GDM1 (cell line): ENCODE measurements at places on chromosomes 7 and 10.

DNA sequence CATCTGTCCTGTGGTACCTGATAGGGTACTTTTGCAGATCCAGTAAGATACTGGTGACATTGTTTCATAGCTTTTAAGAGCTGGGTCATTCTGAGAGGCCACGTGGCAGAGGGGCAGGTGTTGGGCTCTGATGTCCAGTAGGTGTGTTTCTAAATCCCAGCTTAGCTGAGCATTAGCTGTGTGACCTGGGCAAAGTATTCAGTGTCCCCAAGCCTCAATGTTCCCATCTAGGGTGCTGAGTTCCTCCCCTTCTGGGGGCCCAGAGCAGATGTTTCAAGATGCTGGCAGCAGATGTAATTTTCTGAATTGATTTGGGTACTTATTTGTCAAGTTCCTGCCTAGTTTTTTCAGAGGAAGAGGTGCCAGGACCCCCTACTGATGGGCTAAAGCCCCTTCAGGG lies 52.9 kb downstream of the NEURL1 start:
- DNase-seq: no peak

DNA sequence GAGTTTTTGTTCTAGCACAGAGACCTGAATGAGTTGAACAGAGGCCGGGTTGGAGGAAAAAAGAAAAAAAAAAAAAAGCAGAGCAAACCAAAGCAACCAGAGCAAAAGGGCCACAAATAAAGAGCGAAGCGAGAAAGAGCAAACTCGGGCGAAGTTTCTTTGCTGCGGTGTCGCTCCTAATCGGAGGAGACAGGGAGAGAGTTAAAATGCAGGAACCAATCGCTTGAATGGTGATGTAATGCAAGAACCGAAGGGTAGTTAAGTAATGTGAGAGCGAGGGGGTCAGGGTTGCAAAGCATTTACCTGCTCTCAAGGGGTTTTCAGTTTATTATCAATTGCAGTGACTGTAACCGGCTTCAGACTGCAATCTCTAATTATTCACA lies 271.7 kb downstream of the TRIL start:
- DNase-seq: no peak

DNA sequence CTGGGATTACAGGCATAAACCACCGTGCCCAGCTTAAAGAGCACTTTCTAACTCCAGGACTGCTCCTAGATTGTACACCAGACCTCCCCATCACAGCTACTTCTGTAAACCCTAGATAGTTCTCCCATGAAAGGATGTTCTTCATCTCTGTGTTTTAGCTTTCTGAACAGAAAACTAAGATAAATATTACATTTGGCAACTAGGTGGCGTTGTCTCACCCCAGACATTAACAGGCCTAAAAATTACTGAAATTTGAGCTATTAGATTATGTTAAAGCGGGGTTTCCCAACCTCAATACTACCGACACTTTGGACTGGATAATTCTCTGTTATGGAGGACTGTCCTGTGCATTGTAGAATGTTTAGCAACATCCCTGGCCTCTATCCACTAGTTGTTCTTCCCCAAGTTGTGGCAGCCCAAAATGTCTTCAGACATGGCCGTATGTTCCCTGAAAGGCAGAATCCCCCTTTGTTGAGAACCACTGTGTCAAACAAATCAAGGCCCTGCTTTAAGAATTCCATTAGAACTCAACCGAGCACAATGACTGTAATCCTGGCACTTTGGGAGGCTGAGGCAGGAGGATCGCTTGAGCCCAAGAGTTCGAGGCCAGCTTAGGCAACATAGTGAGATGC lies 19.1 kb downstream of the ATOH7 start:
- DNase-seq: no peak

GRCh38 chr10:109939315-109939961 lies 16.1 kb upstream of the XPNPEP1 start:
- no peak for DNase-seq

- no peak for DNase-seq
Measured at GRCh38 chr7:103373866-103374643, 26.6 kb downstream of the PSMC2 start.

DNA sequence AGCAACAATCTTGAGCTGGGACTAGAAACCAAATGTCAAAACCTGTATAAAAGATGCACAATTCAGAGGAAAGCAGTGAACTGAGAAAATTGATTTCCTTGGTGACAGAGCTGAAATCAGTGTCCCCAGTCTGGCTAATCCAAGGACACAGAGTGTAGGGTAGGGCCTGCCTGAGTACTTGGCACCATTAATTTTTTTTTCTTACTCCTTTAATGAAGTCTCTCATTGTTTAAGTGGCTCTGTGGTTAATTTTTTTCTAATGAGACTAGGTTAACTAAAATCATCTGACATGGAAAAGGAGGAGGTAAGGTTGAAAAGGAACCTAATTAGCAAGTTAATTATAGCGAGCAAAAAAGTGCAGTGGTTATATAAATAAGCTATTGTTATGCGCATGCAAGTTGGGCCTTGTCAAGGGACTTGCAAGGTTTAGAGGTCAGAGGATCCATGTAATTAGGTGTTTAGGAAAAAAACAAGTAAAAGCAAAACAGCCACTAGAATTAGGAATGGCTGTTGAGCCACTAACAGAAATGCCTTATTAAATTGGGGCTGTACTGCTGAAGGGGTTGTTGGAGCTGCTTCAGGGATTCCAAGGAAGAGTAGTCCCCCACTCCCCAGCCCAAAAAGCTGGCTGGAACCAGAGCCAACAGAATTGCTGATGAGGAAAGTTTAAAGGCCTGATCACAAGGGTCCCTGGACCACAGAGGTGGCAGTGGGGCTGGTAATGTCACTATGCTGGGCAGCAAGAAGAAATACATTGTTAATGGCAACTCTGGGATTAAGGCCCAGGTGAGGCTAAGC lies 58.9 kb upstream of the STRIP2 start:
- DNase-seq: no peak

GRCh38 chr7:99024066-99024465 lies 119.8 kb downstream of the SMURF1 start:
- DNase-seq: no peak

DNA sequence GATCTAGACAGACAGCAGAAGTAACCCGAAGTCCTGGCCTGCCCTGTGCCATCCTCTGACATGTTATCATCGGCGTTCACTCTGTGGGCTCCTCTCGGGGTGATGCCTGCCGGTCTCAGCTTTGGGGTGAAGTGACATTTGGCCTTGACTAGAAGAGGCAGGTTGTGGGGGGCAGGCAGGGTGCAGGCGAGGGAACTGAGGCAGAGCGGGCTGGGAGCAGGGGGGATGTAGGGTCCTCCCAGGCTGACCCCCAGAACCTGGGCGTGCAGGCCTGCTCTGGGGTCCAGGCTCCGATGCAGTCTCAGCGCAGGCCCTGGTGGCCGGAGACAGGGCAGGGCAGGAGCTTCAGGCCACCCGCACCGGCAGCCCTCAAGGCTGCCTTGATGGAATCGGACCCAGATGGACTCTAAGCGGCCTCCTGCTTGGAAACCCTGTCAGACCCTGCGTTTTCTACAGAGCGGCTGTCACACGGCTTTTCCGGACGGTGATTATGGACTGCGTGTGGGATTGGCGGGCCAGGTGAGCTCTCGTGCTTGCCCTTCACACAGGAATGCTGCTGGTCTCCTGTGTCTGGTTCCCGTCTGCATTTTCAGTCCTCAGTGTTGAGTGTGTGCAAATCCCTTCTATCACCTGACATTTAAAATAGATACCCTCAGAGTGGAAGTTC lies 842 bp upstream of the JAKMIP3 start:
- no peak for DNase-seq

DNA sequence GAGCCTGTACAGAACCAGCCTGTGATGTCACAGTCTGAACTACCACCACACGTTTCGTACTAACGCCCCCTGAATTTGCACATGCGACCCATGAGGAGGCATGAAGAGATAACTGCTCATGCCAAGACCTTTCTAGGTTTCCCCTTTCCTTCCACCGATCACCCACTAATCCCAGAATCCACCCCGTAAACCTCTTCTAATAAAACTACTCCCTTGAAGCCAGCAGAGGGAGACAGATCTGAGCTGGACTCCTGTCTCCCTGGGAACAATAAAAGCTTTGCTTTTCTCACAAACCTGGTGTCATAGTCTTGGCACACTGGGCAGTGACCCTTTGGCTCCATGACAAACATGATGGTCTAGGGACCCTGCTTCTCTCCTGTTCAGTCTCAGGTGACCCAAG lies 144.5 kb downstream of the FRMD4A start:
- DNase-seq: no peak

DNA sequence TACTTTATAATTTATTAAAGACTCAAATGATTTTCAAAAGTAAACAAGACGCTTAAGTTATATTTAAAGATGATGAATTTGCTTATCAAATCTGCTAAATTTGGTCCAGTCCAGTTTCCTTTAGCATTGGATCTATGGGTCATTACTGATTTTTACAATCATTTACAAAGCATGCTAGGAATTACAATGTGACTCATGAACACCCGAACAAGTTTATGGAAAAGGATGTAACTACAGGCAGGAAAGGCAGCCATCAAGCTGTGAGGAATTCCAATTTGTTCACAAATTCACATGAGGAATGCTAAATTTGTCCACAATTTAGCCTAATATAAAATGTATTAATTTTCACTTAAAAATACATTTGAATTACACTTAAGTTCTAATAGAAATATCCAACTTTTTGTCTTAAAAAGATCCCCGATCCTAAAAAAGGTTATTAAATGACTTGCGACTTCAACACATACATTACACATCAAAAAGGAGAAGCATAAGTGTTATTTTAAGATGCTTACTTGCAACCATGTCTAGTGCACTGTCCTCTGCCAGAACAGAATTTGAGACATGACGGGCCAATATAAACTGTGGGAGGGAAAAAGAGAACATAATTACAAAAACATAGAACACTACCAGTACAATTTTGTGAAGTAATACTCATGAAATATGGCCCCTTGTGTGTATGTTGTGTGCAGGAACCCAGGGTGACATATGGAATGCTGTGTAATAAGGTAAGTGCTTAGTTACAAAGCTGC lies 194.2 kb upstream of the SLC26A5 start:
- no peak for DNase-seq

DNA sequence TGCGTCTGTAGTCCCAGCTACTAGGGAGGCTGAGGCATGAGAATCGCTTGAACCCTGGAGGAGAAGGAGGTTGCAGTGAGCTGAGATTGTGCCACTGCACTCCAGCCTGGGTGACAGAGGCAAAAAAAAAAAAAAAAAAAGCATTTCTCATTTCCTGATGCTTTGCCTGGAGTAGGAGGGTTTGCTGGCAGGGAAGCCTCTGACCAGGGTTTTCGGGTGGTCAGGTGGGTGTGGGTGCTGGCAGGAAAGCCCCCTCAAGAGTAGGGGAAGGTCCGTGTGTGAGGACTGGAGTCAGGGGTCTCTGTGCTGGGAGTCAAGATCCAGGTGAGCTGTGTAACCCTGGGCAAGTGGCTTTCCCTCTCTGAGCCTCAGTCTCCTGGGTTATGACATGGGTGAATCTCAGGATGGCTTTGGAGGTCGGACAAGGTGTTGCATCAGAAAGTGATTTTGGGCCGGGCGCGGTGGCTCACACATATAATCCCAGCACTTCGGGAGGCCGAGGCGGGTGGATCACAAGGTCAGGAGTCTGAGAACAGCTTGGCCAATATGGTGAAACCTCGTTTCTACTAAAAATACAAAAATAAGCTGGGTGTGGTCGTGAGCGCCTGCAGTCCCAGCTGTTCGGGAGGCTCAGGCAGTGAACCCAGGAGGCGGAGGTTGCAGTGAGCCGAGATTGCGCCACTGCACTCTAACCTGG lies 3.2 kb downstream of the AMZ1 start:
- no peak for DNase-seq

DNA sequence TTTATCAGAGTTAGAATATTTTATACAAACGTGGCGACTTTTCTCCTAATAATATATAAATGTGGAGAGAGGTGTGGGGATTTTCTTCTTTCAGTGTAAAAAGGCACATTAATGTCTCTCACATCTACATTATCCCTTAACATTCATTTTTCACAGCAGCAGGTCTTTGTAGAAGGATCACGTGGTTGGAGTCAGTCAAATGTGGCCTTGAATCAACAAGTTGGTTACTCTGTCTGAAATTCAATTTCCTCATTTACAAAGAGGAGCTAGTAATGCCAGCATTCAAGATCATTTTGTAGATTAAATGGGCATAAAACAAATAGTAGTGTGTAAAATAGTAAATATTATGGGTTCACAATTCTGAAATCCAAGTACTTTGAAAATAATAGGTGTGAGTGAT lies 183.1 kb upstream of the SEMA3E start:
- DNase-seq: no peak

DNA sequence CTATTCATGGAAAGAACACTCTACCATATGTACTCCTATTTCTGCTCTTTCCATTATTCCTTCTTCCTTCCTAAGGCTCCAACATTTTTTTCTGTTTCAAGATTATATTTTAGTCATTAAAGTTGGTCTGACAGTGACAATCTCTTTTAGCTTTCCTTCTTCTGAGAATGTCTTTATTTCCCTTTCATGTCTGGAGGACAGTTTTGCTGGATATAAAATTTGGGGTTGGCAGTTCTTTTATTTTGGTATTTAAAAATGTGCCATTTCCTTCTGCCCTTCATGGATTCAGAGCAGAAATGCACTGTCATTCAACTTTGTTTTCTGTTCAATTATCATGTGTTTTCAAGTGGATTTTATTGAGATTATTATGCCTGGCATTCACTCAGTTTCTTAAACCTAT lies 53.1 kb downstream of the VSTM4 start:
- DNase-seq: no peak

GRCh38 chr10:119401671-119402395 lies 140.7 kb downstream of the RGS10 start:
- no peak for DNase-seq

- no peak for DNase-seq
Measured at GRCh38 chr7:15905251-15906040, 219.0 kb upstream of the MEOX2 start.

DNA sequence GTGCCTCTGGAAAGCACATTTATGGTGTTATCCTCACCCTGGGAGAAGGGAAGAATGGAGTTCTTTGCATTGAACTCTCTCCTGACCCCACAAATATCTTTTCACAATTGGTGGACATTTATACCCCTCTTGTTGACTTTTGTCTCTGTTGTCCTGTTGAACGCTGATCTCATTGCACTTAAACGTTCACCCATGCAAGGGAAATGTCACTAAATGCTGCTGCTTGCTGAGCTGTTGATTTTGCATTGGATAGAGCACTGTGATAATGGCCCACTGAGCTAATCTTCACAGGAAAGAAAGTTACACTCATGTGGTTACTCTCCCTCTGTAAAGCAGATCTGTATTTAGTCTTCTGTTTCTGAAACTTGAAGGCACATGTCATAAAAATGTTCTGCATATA lies 133.4 kb downstream of the FZD1 start:
- no peak for DNase-seq

- DNase-seq: no peak
Measured at GRCh38 chr10:69248117-69248730, 28.1 kb downstream of the HKDC1 start.

- no peak for DNase-seq
Measured at GRCh38 chr10:128031216-128031615, 95.0 kb downstream of the MKI67 start.

DNA sequence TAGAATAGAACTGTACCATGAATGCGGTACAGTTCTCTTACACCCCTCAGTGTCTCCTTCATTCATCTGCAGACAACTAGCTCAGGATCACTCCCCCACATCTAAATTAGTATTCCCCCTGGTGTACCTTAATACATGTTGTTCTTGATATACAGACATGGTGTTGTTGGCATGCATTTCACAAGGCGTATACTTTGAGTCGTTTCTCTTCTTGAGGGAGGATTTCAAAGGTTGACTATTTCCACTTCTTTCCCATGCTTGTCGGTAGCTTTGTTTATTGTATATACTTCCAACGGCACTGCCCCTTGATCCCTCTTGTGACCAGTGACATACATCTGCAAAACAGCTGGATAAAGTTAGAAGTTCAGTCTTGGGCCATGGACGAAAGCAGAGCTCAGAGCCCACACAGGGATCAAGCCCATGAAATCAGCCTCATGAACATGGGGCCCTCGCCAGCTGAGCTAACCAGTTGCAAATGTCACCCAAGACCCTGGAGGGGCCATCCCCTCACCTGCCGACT lies 8.6 kb downstream of the CPA4 start:
- DNase-seq: no peak
